Stimulated activated CD4-positive, alpha-beta T cell treated with anti-CD3 and anti-CD28 coated beads, Interleukin-2, amount 100 ng/mL, for 48 hours (primary cell): ENCODE measurements at places on chromosomes 4 and X.

- no peak for DNase-seq
Observed at GRCh38 chrX:133781174-133781573, 204.2 kb downstream of the GPC3 start.

GRCh38 chr4:150518559-150518958, 63.4 kb upstream of the MAB21L2 start:
- DNase-seq = no peak

DNA sequence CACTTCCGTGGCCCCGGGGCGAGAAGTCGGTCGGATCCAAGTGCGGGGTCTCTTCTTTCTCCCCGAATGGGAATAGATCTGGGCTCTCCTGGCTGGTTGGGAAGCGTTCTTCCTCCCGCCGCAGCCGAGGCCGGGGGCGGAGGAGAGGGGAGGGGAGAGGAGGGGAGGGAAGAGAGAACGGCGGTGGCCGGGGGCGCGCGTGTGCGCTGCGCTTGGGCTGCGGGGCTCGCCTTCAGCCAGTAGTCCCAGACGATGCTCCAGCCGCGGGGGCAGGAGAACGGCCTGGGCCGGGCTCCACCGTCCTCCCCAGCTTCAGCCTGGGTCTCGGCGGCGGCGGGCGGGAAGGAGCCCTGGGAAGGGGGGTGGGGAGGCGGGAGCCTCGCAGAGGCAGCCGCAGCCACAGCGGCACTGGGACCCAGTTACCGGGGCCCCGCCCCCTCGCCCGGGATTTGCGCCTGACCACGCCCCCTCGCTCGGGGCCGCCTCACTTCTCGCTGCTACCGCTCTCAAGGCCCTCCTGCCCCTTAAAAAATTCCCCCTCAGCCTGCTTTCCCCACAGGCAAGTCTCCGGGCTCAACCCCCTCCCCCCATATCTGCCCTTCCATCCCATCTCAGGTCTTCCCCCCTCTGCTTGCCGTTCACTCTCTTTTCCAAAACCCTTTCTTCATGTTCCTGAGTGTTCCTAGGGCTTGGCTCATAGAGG, at the start of gene FGD1:
FGD1 (minus strand) TSS at position 421 of the 703 bp plus-strand sequence. CDS start 802 bp downstream, outside the sequence.
- peak; percentile 22 for DNase-seq

- no peak for DNase-seq
Observed at GRCh38 chrX:132474544-132475248, 14.1 kb downstream of the MBNL3 start.

DNA sequence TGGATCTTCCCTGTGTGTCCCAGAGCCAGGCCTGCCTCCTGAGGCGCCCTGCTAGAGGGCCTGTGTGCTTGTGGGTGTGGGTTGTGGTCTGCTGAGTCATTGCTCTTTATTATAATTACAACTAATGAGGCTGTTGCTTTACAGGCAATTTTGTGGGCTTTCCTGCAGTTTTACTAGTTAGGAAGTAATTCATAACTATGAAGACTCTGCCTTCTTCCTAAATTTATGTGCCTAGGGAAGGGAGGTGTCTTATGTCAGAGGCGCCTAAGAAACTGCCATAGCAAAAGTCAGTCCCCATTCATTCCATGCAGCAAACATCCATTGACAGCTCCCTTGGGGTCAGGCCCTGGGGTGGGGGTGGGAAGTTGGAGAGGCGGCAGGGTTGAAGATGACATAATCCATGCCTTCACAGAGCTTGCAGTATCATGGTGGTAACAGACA, 359.2 kb downstream of the IDS start:
- no peak for DNase-seq

GRCh38 chrX:71652405-71652804, 14.9 kb upstream of the LOC101059915 start:
- DNase-seq = peak; percentile 47

DNA sequence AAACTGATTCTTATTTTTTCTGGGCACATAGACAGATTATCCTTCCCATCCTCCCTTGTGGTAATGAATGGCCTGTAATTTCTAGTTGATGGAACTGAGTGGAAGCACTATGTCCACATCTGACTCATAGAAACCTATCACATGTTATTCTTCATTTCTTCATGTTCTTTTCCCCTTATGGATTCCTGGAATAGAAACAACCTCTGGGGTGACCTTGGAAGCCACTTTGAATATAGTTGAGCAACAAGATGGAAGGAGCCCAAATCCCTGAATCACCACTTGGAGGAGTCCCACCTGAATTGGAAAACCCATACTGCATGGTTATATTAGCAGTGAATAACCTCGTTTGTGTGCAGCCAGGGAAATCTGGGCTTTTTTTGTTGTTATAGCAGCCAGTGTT, 137.8 kb downstream of the MID1IP1 start:
- DNase-seq = no peak

DNA sequence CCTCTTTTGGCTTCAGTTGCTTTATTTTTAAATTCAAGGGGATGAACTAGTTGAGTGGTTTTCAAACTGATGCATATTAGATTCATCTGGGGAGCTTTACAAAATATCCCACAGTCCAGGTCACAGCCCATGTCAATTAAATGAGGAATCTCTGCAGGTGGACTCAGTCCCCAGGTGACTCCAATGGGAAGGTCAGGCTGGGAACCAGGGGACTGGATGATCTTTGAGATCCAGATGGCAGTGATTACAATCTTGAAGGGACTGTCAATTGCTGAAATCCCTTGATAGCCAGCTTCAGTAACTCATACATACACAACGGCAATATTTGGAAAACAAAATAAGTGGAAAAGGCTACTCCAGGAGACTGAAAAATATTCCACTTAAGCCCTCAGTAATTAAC, 7.0 kb downstream of the ADH1B start:
- DNase-seq = no peak

GRCh38 chr4:101870874-101871273, 80.3 kb downstream of the BANK1 start:
- DNase-seq = no peak

DNA sequence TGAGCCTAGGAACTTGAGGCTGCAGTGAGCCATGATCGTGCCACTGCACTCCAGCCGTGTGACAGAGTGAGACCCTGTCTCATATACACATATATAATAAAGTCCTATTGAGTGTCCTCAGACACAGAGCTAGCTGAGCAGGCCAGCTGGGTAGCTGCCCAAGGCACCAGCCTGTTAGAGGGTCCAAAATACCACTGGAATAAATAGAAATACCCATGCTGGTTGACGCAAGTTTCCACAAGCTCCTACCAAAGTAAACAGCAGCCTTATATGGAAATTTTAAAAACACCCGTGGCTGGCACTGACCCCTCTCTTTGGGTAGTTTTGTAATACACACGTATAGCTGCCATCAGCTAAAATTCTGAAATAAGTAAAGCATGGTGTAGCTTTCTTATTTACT, 348.6 kb downstream of the BCOR start:
- DNase-seq = no peak

- DNase-seq = no peak
Observed at GRCh38 chrX:46841346-46841745, 4.5 kb downstream of the RP2 start.

DNA sequence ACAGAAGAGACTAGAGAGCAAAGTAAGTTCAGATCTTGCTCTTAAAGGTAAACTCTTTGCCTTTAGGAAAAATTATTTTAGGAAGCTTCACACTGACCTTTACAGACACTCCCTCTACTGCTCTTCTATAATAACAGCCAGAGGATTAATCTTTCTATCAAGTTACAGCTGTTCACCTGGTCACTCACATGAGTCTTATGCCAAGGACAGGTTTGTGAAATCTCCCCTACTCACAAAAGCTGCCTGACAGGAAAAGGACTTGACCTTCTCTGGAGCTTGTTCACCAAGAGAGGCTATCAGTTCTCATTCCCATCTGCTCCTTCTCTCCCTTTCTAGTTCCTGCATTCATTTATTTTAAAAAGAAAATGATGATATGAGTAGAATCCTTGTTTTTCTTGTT, 117.3 kb downstream of the C4orf51 start:
- DNase-seq = no peak

GRCh38 chr4:155759372-155760252, 791 bp downstream of the GUCY1B1 start:
- no peak for DNase-seq

DNA sequence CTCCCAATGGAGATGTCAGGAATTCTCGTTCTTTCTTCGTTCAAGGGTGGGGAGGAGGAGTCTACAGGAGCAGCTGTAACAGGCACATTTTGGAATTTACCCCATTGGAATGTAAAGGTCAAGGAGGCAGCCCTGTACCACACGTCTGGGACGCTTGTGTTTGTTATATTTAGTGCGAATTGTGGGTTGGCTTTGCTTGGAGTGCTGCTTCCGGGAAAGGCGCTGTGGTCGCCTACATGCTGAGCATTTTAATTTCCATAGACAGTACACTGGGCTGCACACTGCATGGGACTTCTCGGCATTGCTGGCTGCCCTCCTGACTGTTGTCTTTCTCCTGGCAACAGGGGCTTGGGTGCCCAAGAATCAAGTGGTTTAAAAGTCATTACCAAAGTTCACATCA, 12.8 kb downstream of the GYG2 start:
- DNase-seq = no peak

- DNase-seq = no peak
Observed at GRCh38 chr4:6147441-6147840, 52.9 kb downstream of the JAKMIP1 start.
